ENCODE measurements at places on chromosomes 4 and X.

DNA sequence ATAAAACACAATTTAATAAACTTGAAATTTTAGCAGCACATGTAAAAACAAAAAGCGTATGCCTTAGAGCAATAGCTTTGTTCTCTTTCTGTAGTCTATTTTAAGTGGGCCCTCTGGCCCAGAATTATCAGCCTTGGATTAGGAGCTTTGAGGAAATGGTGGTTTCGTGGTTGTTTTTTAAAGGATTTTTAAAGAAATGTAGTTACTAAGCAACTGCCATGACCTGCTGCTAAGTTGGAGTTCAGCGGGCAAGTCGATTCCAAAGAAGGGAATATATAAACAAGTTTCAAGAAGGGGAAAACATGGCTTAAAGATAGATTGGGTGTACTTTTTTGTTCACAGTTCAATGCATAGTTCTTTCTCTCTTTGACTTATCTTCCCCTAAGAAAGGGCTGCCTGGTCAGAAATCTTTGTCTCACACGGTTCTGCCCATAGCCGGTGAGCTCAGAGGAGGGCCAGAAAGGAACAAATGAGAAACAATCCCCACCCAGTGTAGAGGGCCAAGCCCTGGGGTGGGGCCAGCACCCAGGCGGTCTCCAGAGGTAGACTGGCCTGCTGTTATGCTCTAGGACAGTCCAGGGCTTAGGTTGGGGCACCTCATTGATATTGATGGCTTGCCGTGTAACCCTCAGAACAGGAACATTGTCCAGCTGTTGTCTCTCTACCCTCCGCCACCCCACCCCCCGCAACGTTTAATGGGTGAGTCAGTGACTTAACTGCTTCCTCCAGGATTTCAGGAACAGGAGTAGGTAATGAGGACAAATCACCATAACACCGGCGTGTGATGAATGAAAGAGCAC is 32.5 kb downstream of the DLG3 start:
- DNase-seq: no peak

DNA sequence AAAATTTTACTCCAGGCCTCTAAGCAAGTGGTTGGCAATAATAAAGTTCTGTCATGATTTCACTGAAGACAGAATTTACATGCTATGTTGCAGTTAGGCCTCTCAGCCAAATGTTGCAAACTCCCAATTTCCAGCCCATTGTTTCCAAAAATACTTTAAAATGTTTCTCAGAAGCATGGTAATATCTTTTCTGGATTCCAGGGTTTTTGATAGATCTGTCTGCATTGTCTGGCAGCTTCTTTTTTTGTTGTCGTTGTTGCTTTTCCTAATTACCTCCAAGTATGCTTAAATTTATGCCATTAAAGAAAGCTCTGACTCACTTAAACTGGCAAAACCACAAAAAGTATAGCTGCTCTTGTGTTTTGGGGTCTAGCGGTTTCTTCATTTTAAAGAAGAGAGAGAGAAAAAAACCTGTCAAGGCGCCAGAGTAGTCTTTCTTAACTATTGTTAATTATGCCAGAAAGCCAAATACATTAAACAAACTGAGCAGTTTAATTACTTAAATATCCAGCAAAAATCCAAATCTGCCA is 97.0 kb downstream of the AGTR2 start:
- DNase-seq: no peak

DNA sequence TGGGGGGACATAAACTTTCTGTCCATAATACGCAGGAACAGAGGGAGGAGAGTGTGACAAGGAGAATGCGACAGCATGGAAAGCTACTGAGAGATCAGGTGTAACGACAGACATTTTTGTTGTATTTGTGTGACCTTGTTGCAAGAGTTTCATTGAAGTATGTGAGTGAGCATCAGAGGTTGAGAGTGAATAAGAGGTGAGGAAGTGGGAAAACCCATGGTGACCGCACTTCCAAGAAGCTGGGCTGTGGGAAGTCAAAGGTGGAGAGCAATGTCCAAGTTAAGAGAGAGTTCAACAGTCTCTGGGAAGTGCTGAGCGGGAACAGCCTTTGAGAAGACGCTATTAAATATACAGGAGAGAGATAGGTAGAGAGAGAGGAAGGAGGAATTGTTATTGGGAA is 76.4 kb upstream of the PGRMC2 start:
- DNase-seq: no peak

DNA sequence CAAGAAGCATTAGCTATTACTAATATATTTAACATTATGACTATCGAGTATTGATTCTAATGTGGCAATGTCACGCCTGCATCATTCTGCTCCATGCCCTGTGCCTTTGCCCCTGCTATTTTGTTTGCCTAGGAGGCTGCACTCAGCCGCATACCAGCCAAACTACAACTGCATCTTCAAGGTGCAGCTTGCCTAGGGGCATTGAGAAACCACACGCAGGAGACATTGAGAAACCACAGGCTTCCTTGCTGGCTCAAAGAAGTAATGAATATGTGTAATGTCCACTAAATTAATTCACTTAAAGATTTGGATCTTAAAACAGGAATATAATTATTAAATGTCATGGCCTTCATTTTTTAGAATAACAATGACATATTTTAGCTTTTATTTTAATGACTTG is 683.6 kb upstream of the TENM3 start:
- DNase-seq: no peak

DNA sequence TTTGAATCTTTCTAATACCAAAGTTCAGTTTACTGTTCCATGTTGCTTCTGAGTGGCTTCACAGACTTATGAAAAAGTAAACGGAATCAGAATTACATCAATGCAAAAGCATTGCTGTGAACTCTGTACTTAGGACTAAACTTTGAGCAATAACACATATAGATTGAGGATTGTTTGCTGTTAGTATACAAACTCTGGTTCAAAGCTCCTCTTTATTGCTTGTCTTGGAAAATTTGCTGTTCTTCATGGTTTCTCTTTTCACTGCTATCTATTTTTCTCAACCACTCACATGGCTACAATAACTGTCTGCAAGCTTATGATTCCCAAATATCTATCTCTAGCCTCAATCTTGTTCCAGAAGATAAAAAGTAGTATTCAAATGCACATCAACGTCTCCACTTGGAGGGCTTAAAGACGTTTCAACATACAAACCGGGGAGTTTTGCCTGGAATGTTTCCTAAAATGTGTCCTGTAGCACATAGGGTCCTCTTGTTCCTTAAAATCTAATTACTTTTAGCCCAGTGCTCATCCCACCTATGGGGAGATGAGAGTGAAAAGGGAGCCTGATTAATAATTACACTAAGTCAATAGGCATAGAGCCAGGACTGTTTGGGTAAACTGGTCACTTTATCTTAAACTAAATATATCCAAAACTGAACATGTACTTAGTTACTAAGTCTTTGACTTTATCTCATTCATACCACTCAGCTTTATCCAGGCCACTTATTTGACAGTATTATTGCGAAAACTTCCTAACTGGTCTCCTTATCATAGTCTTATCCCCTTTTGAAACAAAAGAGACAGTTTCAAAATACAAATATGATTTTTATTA is 3.6 kb upstream of the AFP start:
- no peak for DNase-seq

GRCh38 chr4:133865612-133866327 is 335.8 kb downstream of the PABPC4L start:
- DNase-seq: no peak

DNA sequence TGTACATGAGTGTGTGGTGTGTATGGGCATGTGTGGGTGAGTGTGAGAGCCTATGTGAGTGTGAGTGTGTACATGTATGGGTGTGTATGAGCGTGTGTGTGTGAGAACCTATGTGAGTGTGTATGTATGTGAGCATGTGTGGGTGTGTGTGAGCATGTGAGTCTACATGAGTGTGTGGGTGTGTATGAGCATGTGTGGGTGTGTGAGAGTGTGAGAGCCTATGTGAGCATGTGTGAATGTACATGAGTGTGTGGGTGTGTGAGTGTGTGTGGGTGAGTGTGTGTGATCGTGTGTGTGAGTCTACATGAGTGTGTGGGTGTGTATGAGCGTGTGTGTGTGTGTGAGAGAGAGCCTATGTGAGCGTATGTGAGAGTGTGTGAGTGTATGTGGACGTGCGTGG is 205.4 kb upstream of the PSAPL1 start:
- no peak for DNase-seq

DNA sequence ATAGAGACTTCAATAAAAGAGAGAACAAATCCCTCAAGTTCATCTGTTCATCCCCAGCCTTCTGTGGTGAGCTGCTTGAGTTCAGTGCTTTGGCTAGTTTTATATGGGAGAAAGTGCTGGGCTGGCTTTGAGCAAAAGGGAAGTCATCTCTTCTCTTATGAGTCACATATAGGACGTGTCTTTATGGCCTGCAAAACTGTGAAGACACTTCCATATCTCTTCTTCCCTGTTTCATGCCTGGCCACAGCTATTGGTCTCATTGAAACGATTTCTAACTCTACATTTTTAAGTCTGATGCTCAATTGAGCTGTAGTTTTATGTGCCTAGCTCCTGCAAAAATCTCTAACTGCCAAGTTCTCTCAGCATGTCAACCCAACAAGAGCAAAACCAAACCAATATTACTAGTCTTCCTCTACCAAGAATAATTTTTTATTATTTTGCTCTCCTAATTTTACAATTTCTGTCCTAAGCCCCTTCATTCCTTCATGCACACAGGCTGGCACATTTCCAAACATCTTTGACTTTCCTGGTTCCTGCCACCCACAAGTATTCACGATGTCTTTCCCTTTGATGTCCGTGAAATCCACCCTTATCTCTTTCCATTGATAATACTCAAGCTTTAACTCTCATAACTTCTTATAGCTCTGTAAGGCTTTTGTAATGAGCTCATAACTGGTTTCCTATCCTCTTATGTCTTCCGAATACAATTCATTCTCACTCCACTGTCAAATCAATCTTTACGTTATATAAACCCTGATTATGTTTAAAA is 165.3 kb downstream of the BTC start:
- DNase-seq: no peak

DNA sequence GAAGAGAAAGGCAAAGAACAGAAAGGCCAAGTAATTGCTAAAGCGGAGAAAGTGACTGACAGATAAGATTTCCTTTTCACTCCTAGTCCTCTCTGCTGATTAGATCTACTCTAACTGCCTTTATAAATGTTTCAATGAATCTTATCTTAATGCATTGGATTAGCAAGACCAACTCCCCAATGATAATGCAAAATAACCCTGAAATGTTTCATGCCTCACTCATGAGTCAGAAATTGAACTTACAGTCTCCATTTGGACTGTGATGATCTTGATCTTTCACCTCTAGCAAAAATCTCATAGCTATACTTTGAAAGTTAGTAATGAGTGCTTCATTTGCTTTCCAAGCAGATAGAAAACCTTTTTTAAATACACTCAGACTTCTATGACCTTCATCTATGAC is 26.5 kb downstream of the SLC10A7 start:
- no peak for DNase-seq

DNA sequence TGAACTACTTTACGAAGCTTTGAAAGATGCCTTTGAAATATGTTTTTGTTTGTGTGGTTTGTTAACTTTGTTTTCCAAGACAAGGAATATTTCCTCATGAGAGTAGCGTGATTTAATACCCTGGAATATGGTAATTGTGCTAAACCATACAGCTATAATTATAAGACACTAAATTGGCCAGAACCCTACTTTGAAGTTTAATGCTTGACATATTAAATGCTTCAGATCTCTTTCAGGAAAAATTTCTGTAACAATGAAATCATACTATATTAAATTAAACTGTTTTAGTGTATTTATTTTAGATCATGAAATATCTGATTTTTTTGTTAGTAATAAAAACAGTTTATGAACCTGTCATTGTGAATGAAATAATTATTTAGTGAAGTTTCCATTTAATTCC is 63.5 kb downstream of the DCLK2 start:
- no peak for DNase-seq

- no peak for DNase-seq
Measured at GRCh38 chr4:13892739-13893105, 265.2 kb upstream of the BOD1L1 start.

- no peak for DNase-seq
Measured at GRCh38 chr4:21012851-21013331, 312.6 kb downstream of the PACRGL start.

DNA sequence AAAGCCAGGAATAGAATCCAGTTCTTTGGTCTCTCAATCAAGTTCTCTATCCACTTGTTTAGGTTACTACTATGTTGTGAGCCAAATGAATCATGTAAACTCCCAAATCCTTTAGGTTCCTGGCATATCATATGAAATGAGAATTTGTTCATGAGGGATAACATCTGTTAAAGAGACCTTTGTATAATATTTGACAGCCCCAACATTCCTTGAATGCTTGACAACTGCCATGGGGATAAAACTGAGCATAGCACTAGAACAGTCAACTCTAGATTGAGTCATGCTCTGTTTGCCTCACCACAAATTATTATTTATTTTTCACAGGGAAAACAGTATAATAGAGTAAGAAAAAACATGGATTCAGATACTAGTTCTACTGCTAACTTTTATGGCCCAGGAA is 93.3 kb downstream of the NAA11 start:
- DNase-seq: no peak

- peak; percentile 16 for DNase-seq
Measured at GRCh38 chrX:66042307-66043077, 2.6 kb upstream of the VSIG4 start.

- DNase-seq: no peak
Measured at GRCh38 chr4:147339100-147339499, 141.8 kb upstream of the EDNRA start.

DNA sequence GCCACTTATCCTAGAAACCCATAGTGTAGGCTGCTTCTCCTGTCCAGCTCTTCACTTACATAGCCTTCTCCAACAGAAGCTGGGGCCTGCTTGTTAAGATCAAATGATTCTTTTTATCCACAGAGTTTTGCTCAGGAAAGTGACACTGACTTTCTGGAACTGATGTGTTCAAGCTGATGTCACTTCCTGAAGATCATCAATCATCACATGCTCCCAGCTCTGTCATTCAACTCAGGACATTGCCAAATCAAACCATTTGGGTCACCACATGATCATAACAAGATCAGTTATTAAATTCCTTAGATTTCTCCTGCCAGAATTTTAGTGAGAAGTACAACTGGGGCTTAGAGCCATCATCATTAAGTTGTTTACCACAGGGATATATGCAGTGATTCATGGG is 39.4 kb downstream of the GLRA3 start:
- no peak for DNase-seq

- no peak for DNase-seq
Measured at GRCh38 chr4:8831221-8832112, 40.2 kb downstream of the HMX1 start.

DNA sequence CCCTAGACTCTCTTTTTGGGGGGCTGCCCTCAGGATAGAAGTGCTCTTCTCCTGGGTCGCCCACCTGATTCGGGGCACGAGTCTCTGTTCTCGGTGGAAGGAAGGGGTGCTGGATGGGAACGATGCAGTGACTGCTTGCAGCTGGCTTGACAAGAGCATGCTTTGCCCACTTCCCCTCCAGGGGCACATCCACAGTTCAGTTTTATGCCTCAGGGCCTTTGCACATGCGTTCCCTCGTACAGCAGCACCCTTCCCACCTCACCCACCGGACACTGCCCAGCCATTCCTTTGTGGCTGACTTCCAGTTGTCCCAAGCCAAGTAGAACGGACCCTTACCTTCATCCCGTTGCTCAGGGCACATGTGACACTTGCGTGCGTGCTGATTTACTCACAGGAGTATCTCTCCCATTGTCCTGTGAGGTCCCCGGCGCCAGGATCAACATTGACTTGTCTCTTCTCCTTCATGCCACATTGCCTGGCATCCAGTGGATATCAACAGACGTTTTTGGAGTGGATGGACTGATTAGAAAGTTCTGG is 60.0 kb downstream of the C4orf50 start:
- no peak for DNase-seq

- DNase-seq: no peak
Measured at GRCh38 chr4:60863442-60863841, 336.7 kb upstream of the ADGRL3 start.
